ENCODE measurements at places on chromosomes 2 and 18. TPM values are rescaled to one million over a fixed set of nuclear protein-coding genes. Genes with fewer than 3 reads are reported as not detected.

NEU2 gene
- total RNA-seq: not detected

- no peaks in the 10 kb centered on the region for H3K4me1 ChIP-seq
- DNase-seq: no peak
- H3K4me3 ChIP-seq: no peak overlapping the region
- H3K27me3 ChIP-seq: no peaks in the 10 kb centered on the region
- no peak overlapping the region for H3K27ac ChIP-seq
These were observed 90.3 kb downstream of the OLA1 start for GRCh38 chr2:174158003-174158402.

DNA sequence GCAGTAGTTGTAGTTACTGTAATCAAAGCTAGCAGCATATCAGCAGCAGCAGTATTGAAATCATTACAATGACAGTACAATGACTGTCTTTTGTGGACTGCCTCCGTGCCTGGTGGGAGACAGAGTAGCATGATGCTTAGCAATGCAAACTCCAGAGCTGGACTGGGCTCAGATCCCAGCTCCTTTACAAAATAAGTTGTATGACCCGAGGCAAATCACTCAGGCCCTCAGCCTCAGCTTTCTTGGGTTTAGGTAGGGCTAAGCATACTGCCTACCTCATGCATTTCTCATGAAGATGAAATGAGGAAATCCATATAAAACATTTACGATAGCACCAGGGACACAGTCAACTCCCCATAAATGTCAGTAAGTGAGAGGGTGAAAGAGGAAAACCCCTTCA is 170.7 kb downstream of the TTC32 start:
- H3K4me3 ChIP-seq: no peak overlapping the region
- H3K27me3 ChIP-seq: no peaks in the 10 kb centered on the region
- no peak overlapping the region for H3K27ac ChIP-seq
- no peaks in the 10 kb centered on the region for H3K4me1 ChIP-seq
- no peak for DNase-seq
- H3K36me3 ChIP-seq: no peaks in the 10 kb centered on the region

DNA sequence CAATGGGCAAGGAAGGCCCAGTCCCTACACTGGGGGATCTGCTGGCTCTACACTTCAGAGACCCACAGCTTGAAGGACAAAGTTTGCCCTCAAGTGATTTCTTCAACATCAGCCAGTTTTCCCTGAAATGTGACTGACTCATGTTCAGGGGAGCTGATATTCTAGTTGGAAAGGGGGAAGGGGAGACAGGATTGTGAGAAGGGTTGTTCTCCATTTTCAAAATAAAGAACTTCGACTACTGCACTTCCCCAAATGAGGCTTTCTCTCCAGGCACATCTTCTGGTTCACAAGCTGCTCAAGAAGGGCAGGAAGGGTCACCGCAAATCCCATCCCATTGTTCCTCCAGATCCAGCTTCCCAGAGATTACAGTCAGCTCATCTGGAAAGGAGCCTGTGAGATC is 117.6 kb downstream of the BCL2L11 start:
- DNase-seq: no peak
- H3K27me3 ChIP-seq: no peaks in the 10 kb centered on the region
- H3K27ac ChIP-seq: no peak overlapping the region
- H3K36me3 ChIP-seq: no peaks in the 10 kb centered on the region
- H3K4me3 ChIP-seq: no peak overlapping the region

- no peak for DNase-seq
- H3K4me3 ChIP-seq: no peak overlapping the region
- H3K27ac ChIP-seq: no peak overlapping the region
These were observed 887.9 kb downstream of the NRXN1 start for GRCh38 chr2:50143822-50144575.

GRCh38 chr18:32730620-32731091 is 42.2 kb downstream of the KLHL14 start:
- no peak for DNase-seq
- H3K27ac ChIP-seq: no peak overlapping the region
- no peaks in the 10 kb centered on the region for H3K27me3 ChIP-seq
- H3K36me3 ChIP-seq: no peaks in the 10 kb centered on the region

GRCh38 chr2:68663371-68664156 is 20.2 kb downstream of the PROKR1 start:
- H3K36me3 ChIP-seq: no peaks in the 10 kb centered on the region
- no peak overlapping the region for H3K27ac ChIP-seq
- no peak for DNase-seq
- H3K4me1 ChIP-seq: no peaks in the 10 kb centered on the region
- H3K27me3 ChIP-seq: no peaks in the 10 kb centered on the region

DNA sequence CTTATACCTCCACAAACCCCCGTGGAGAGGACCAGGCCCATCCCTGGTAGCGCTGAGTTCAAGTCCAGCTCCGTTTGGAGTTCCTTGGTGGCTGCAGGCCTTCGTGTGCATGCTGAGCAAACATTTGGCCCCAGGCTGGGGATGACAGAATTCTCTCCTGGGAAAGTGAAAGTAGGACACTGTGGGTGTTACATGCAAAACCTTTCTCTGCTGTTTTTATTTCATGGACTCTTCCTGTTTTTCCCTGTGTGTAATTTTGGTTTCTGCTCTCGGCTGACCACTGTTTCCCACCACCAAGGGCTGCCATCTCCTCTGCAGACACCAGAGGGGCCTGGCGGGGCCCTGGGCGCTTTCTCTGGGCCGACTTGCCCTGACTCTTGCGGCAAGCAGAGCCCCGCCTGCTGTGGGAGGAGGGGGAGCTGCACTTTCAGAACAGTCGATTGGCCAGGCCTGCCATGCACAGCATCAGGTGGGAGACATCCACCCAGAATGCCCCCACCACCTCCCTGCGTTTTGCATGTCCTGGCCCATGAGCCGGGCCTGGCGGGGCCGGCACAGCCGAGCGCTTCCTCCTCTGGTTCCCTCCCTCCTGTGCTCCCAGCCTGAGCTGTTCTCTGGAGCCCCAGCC is 102.4 kb downstream of the CABLES1 start:
- H3K27ac ChIP-seq: peak overlapping the region; percentile 86
- H3K4me1 ChIP-seq: peaks cover 27% of the 10 kb centered on the region

- no peaks in the 10 kb centered on the region for H3K4me1 ChIP-seq
- DNase-seq: peak; percentile 69
- no peaks in the 10 kb centered on the region for H3K36me3 ChIP-seq
- H3K27me3 ChIP-seq: no peaks in the 10 kb centered on the region
- H3K27ac ChIP-seq: no peak overlapping the region
- H3K4me3 ChIP-seq: no peak overlapping the region
These were observed 43.1 kb upstream of the GBX2 start for GRCh38 chr2:236211296-236211695.

DNA sequence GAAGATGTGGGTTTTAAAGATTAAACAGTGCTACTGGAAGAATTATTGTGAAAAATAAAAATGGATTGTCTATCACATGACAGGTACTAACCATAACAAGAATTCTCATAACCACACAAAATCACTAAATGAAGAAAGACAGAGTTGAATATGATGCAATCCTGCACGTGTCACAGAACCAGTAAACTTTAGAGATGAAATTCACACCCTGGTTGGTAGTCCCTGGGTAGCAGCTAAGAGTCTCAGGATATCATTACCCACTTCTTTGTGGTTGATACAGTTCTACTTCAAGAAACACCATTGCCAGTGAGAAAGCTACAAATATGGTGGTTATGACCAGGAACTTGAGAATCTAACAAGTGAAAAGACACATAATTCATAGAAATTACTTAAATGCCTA is 450.2 kb downstream of the ERBB4 start:
- no peaks in the 10 kb centered on the region for H3K36me3 ChIP-seq
- DNase-seq: no peak

DNA sequence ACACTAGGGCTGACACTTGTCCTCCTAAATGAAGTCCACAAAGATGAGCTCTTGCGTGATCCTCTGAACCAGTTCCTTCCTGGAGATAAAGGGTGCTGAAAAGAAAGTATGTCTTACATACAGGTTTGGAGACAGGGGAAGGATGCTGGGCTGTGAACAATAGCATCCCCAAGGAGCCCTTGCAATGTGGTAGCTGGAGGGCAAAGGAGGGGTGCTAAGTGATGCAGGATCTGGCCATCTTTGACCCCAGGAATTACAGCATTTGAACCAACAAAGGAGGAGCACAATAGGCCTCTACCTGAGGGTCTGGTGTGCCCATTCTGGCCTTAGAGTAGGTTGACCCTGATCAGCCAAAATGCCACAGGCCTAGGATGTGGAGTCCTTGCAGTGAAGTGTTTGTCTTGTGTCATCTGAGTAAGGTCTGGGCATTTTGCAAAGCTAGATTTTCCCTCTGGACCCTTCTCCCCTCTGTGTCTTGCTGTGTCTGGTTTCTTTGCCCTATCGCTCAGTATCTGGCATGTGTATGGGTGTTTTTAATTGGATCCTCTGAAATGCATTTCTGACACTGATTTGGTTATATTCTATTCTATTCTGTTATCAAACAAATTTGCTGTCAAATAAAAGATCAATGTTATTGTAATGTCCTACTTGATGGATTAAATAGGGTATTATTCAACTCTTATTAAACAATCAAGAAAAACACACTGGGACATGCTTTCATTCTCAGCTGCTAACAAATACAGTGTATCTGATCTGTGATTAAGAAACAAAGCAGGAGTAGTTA is 364.8 kb upstream of the MEIS1 start:
- no peak for DNase-seq
- no peaks in the 10 kb centered on the region for H3K27me3 ChIP-seq
- H3K4me1 ChIP-seq: no peaks in the 10 kb centered on the region

DNA sequence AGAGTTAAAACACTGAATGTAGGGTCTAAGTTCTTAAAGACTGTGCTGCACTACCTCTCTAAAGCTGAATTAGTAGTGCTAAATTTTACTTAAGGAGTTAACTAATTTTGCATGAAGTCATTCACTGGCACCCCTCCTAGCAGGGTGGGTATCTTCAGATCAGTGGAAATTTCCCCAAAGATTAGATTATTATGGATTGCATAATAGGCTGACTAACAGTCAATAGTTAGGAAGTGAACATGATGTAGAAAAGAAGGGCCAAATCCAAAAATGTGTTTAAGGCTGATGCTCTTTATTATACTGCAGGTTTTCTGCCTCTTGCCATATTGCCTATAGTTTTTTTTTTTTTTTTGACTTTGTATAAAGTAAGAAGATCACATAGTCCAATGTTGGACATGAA is 5.2 kb downstream of the ZNF638 start:
- no peak overlapping the region for H3K4me3 ChIP-seq
- peaks cover 2% of the 10 kb centered on the region for H3K36me3 ChIP-seq
- H3K4me1 ChIP-seq: peaks cover 58% of the 10 kb centered on the region

DNA sequence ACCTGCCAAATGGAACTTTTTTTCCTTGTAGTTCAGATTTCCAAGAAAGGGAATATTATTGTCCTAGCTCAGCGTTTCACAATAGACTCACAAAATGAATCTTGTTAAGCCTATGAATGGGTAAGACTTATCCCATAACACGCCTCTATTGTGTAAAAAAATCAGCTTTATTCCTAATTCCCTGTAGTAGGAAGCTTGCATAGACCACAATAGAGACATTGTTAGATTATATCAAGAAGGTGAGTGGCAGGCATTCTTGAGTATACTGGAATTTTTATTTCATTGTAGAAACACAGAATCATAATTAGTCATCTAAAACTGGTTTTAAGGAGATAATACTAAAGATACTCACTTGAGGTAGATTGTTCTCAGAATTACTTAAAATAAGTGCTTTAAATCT is 46.5 kb upstream of the SLC30A6 start:
- no peak for DNase-seq
- no peaks in the 10 kb centered on the region for H3K4me1 ChIP-seq
- H3K27me3 ChIP-seq: no peaks in the 10 kb centered on the region
- H3K27ac ChIP-seq: no peak overlapping the region
- peaks cover 6% of the 10 kb centered on the region for H3K36me3 ChIP-seq

DNA sequence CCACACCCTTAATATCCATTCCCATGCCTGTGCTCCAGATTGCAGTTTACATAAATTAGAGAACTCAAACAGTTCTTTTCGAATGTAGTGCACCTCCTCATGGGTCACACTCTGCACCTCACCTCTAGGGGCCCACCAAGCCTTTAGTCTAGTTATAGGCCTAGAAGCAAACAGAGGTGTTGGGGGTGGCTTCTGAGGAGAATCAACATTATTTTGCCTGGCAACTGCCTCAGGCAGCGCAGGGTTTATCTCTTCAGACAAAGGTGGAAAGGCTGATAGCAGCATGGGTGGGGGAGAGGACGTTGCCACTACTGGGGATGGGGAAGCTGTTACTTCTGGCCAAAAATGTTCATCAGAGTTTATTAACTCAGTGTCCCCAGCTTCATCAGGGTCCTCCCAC is 5.0 kb upstream of the GYPC start:
- H3K4me3 ChIP-seq: no peak overlapping the region
- no peak for DNase-seq
- H3K36me3 ChIP-seq: no peaks in the 10 kb centered on the region
- H3K27ac ChIP-seq: no peak overlapping the region
- no peaks in the 10 kb centered on the region for H3K27me3 ChIP-seq

DNA sequence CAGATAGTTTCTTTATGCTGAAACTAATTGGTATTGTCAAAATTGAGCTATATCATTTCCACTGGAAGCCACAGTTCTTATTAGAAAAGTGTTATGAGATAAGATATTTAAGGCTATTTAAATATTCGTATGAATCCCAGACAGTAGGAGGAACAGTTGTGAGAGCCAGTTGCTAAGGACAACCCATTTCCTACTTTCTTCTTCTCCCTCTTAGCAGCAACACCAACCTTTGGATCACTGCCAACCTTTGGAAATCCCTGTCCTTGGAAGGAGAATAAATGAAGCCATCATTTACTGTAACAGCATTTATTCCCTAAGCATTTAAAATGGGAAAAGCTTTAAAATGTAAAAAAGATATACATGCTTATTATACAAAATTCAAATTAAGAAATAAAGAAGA is 85.8 kb downstream of the PLCL1 start:
- no peaks in the 10 kb centered on the region for H3K27me3 ChIP-seq
- peaks cover 21% of the 10 kb centered on the region for H3K4me1 ChIP-seq
- H3K36me3 ChIP-seq: no peaks in the 10 kb centered on the region
- no peak overlapping the region for H3K27ac ChIP-seq

GRCh38 chr2:117693154-117693553 is 121.3 kb upstream of the DDX18 start:
- H3K27me3 ChIP-seq: no peaks in the 10 kb centered on the region
- no peaks in the 10 kb centered on the region for H3K4me1 ChIP-seq

GRCh38 chr18:68928762-68929675 is 131.1 kb downstream of the CCDC102B start:
- DNase-seq: no peak
- H3K27me3 ChIP-seq: no peaks in the 10 kb centered on the region
- no peaks in the 10 kb centered on the region for H3K36me3 ChIP-seq
- H3K4me3 ChIP-seq: no peak overlapping the region
- H3K4me1 ChIP-seq: no peaks in the 10 kb centered on the region
- no peak overlapping the region for H3K27ac ChIP-seq

Measured in upper lobe of left lung (tissue), 6 donors.